ENCODE measurements at places on chromosomes 6 and 20.
A peak's percentile ranks its signal among the peaks of the same experiment; 100 is the strongest.

DNA sequence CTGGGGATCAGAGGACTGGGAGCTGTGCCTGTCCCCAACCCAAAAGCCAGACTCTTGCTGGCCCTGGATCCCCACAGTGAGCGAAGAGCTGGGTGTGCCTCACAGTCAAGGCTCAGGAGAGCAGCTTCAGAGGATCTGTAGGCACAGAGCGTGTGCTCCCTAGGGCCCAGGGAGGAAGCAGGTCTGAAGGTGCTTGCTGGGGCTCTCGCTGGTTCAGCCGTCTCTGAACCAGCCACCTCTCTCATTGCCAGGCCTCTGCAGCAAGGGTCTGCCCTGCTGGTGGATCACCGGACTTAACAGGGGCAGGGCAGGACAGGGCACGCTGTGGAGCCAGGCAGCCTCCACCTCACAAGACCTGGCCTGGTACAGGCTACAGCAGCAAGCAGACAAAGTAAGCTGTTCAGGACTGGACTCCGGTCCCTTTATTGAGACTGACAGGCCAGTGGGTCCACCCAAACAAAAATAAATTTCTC lies 13.8 kb downstream of the PCIF1 start:
- DNase-seq = no peak

DNA sequence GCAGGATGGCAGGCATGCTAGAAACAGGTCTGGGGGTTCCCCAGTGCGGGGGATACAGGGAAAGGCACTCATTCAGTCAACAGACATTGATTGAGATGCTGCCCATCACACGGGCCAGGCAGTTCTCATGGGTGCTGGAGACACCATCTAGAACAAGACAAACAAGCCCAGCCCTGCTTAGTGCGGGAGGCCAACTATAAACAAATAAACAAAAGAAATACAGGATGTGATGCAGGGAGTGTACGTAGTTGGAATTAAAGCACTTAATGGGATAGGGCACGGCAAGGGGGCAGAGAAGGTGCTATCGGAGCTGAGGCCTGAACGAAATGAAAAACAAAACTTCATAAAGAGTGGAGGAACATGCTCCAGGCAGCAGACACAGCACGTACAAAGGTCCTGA lies 169.3 kb downstream of the PREX1 start:
- no peak for DNase-seq

- DNase-seq = peak; percentile 49
Observed at GRCh38 chr20:62977613-62978560, 25.4 kb downstream of the SLC17A9 start.

GRCh38 chr6:27811451-27811772 lies 100.8 kb downstream of the OR2B2 start:
- no peak for DNase-seq

- DNase-seq = no peak
Observed at GRCh38 chr6:3778701-3779573, 27.4 kb upstream of the PXDC1 start.

GRCh38 chr6:20846602-20847028 lies 312.4 kb downstream of the CDKAL1 start:
- no peak for DNase-seq

- peak; percentile 81 for DNase-seq
Observed at GRCh38 chr20:58306421-58307261, 2.9 kb upstream of the RAB22A start.

Data from T-helper 2 cell treated with Interferon-gamma antibody and Interleukin-4, amounts not matched to agents 5 μg/mL and 100 μg/mL, for 36 hours (primary cell).